ENCODE measurements at places on chromosomes 16 and 17. TPM values are rescaled to one million over a fixed set of nuclear protein-coding genes. Genes with fewer than 3 reads are reported as not detected.

Gene NOTUM
- 3.0 TPM for total RNA-seq

Gene ACSM5
- total RNA-seq = not detected

Gene SLC47A1
- 17.0 TPM for total RNA-seq

Gene FAHD1
- total RNA-seq = 75.3 TPM

Gene CDRT15L2
- not detected for total RNA-seq

Gene MT3
- total RNA-seq = not detected

Gene ZACN
- total RNA-seq = 0.74 TPM

Gene CHD9NB
- 1.2 TPM for total RNA-seq

Gene ADAP2
- total RNA-seq = 0.05 TPM

Gene ARL16
- 52.5 TPM for total RNA-seq

Gene DNAI2
- total RNA-seq = not detected

Gene FBXW10
- not detected for total RNA-seq

Gene TMIGD1
- not detected for total RNA-seq

Gene TBC1D26
- total RNA-seq = not detected

Gene GINS2
- total RNA-seq = 10.9 TPM

Gene FBXW10B
- 0.16 TPM for total RNA-seq

Gene CCNF
- total RNA-seq = 14.5 TPM

Gene CEP95
- 48.8 TPM for total RNA-seq

Gene PPP1R27
- 0.56 TPM for total RNA-seq

Gene PCGF2
- 3.5 TPM for total RNA-seq

Gene C17orf50
- not detected for total RNA-seq

Gene FOXJ1
- total RNA-seq = not detected

Gene NR1D1
- 2.1 TPM for total RNA-seq

Gene KRT34
- not detected for total RNA-seq

Gene CLDN9
- not detected for total RNA-seq

Gene KRT13
- not detected for total RNA-seq

Gene ATAD5
- total RNA-seq = 3.6 TPM

Gene LRRC37A
- 2.5 TPM for total RNA-seq

Gene NME3
- 12.2 TPM for total RNA-seq

Gene CHRNE
- total RNA-seq = not detected

Gene GGT6
- not detected for total RNA-seq

Gene SLC6A2
- not detected for total RNA-seq

Gene SECTM1
- total RNA-seq = 0.37 TPM

Gene MC1R
- total RNA-seq = 14.3 TPM

Gene SLC35G6
- not detected for total RNA-seq

Gene NPTX1
- 0.29 TPM for total RNA-seq

Gene CDRT15
- total RNA-seq = not detected

Gene LLGL2
- total RNA-seq = 9.8 TPM

Gene FBXL16
- total RNA-seq = 7.3 TPM

Gene FGF11
- 0.45 TPM for total RNA-seq

Gene TMEM219
- total RNA-seq = 48.2 TPM

Gene EVI2B
- total RNA-seq = not detected

Gene YBX2
- 0.08 TPM for total RNA-seq

Gene OR1A1
- total RNA-seq = not detected

Gene ZP2
- total RNA-seq = not detected

Gene C16orf87
- 6.8 TPM for total RNA-seq

Gene KRTAP4-4
- total RNA-seq = not detected

Gene RNF43
- 5.6 TPM for total RNA-seq

Gene ZNF385C
- total RNA-seq = 0.45 TPM
